Fibroblast of gingiva (primary cell): ENCODE measurements at places on chromosomes 12 and 14.

- peak; percentile 92 for DNase-seq
Measured at GRCh38 chr14:94598816-94599655, 13.2 kb upstream of the SERPINA3 start.

DNA sequence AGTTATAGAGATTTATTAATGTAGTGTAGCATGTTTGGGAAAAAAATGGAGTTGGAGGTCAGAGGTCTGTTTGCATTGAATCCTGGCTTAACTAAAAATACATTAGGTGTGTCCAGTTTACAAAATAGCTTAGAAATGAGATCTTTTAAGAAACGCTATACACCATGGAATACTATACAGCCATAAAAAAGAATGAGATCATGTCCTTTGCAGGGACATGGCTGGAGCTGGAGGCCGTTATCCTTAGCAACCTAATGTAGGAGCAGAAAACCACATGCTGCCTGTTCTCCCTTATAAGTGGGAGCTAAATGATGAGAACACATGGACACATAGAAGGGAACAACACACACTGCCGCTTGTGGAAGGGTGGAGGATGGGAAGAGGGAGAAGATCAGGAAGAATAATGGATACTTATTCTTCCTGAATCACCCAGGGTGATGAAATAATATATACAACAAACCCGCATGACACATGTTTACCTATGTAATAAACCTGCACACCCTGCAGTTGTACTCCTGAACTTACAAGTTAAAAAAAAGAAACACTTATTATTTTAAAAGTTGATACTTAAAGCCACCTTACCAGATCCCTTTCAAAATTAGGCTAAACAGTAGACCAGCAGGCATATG lies 14.0 kb upstream of the MYRFL start:
- no peak for DNase-seq

- no peak for DNase-seq
Measured at GRCh38 chr12:92175961-92176360, 30.3 kb upstream of the BTG1 start.

DNA sequence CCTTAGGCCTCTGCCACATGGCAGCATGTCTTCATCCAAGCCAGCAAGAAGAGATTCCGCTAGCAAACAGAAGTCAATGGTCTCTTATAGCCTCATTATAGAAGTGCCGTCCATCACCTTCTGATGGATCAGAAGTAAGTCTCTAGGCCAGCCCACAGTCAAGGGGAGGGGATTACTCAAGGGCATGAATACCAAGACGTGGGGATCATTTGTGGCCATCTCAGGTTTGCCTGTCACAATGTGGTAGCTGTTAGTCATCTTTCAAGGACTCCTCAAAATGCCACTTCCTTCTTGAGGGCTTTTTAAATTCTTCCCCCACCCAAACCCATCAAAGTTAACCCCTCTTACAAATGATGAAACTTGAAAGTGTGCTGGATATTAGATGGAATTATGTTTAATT lies 8.1 kb upstream of the ADCY6 start:
- DNase-seq, result no peak

- DNase-seq, result no peak
Measured at GRCh38 chr12:76432733-76433132, 84.5 kb upstream of the BBS10 start.

DNA sequence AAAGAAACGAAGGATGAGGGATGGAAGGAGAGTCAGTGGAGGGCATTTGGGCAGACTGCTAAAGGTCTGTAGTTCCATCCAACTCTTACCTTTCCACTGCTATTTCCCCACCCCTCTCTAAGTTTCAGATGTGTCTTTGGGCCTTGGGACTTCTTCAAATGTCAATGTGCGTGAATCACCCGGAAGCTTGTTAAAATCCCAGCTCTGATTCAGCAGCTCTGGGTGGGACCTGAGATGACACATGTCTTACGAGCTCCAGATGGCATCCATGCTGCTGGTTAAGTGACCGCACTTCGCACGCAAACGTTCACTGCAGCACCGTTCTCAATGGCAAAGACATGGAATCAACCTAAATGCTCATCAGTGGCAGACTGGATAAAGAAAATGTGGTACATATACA lies 309.9 kb downstream of the VRK1 start:
- DNase-seq, result no peak

DNA sequence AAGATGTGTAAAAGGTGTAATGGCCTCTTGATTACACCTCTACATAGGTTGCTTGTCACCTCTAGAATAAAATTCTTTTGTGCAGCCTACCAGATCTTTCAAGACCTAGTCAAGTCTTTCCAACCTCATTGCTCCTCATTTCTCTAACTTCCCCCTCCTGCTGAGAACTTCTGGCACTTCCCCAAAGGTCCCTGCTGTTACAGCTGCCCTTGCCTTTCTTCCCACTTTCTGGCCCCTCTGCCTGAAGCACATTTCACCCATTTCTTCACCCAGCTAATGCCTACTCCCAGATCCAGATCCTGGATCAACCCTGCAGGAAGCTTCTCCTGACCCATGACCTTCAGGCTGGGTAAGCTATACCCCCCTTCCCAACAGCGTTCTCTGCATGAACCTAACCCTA lies 1.5 kb downstream of the TSHR start:
- DNase-seq, result no peak

DNA sequence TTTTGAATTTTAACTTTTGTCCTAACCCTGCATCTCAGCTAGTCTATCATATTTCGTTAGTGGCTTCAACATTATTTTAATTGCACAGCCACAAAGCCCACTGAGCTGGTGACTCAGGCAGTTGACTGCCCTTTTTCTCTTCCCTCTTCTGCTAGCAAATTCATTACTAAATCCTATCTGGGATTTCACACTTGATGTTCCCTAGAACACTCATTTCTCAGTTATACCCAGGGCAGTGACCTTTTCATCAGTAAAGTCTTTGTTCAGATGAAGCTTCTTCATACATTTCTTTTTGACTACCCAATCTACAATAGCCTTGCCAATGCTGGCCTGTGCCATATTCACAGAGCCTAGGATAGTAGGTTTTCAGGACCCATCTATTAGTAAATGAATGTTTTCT lies 107.0 kb downstream of the ATXN7L3B start:
- no peak for DNase-seq

- no peak for DNase-seq
Measured at GRCh38 chr12:94714378-94715114, 64.2 kb upstream of the TMCC3 start.

DNA sequence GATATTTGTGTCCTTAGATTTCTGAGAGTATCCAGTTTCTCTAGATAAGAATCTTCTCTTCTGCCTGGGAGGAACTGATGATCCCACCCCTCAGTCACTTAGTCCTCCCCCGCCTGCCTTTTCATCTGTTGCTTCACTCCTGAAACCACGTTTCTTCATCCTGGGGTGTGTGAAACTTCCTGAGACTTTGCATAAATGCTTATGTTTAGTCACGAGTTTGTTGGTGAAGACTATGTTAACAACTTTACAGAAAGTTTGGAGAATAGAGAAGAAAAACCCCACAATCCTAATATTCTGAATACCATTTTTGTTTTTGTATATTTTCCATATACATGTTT lies 33.2 kb downstream of the MARK3 start:
- peak; percentile 62 for DNase-seq

DNA sequence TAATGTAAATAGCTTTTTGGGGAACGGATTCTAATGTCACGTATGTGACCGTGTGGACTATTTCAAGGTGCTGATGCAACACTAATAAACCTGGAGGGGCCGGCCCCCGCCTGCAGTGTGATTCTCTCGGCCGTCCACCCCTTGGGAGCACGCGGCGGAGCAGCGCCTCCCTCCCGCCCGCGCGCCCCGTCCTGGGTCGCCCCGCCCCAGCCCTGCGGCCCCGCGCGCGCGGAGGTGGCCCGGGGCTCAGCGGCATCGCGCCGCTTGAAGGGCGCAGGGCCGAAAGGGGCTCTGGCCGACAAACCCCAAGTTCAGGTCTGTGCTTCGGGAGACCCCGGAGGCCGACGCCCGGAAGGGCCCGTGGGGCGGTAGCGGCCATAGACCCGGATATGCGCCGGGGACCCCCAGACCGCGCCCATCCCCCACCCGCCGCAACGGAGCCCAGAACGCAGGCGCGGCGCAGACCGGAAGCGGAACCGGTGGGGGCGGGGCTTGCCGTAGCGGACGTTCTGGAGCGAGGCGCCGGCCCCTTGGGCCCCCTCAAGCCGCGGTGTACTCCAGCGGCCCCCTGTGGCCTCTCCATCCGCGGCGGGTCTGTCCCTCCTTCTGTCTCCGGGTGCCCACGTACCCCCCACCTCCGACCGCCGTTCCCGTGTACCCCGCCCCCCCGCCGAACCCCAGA lies at the start of gene TEX22:
TEX22 (plus strand) TSS at position 495 of the 682 bp plus-strand sequence. CDS start 803 bp downstream, outside the sequence.
- DNase-seq, result peak; percentile 71

- DNase-seq, result no peak
Measured at GRCh38 chr14:96105089-96105925, 66.1 kb downstream of the C14orf132 start.

DNA sequence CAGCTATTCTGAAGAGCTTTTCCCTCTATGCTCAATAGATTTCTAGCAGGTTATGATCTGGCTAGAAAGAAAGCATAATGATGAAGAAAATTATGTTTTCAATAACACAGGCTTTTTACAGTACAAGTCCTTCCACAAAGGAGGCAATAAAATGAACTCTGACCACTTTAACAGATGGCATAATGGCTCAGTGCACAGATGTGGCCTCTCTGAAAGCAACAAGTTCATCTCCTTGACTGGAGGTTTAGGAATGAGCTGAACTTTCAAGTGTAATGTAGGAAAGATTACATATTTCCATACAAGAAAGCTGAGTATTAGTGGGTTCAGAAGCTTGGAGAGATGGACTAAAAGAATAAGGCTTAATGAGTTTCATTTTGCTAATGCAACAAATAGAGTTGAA lies 147.4 kb downstream of the EFCAB11 start:
- no peak for DNase-seq

DNA sequence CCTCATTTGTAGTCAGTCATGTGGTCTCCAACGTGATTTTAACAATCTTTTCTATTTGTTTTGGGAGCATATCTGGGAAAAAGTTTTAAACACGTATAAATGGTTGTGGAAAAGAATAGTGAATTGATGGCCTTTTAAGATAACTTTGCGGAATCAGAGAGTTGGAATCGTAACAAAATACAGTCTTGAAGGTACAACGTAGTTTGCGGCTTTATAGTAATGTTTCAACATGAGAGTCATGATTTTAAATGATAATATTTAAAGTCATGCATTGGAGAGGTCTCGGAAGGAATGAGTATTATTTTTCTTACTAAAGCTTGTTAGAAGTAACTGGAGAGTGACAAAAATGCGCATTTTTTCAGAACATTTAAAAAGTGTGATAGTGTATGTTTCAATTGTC lies 1.6 kb downstream of the AEBP2 start:
- no peak for DNase-seq

DNA sequence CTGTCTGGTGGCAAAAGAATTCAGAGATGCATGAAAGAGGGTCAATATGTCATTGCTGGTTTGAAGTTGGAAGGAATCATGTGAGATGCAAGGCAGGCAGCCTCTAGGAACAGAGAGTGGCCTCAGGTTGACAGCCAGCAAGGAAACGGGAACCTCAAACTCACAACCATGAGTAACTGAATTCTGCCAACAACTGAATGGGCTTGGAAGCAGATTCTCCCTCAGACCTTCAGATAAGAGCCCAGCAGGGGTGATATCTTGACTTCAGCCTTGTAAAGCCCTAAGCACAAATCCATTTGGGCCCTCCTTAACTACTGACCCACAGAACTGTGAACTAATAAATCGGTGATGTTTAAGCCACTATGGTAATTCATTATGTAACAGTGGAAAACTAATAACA lies 35.8 kb downstream of the USP15 start:
- no peak for DNase-seq

- DNase-seq, result peak; percentile 90
Measured at GRCh38 chr12:68451261-68452077, 119.3 kb upstream of the MDM1 start.

DNA sequence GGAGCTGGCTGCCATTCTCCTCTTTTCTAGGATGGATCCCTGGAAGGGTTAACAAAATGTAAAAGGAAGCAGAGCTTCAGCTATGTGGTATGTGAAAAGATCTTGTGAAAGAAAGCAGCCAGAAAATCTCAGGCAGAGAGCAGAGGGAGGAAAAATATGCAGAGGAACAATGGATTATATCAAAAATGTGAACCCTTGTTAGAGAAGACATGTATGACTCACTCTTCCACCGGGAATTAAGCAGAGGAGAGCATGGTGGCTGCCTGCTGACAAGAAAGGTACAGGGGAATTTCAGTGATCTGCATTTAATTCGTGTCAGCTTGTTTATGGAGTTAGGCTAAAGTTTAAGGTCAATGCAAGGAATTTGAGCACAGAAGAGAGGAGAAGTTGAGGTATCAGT lies 46.3 kb downstream of the KCNA1 start:
- DNase-seq, result no peak

DNA sequence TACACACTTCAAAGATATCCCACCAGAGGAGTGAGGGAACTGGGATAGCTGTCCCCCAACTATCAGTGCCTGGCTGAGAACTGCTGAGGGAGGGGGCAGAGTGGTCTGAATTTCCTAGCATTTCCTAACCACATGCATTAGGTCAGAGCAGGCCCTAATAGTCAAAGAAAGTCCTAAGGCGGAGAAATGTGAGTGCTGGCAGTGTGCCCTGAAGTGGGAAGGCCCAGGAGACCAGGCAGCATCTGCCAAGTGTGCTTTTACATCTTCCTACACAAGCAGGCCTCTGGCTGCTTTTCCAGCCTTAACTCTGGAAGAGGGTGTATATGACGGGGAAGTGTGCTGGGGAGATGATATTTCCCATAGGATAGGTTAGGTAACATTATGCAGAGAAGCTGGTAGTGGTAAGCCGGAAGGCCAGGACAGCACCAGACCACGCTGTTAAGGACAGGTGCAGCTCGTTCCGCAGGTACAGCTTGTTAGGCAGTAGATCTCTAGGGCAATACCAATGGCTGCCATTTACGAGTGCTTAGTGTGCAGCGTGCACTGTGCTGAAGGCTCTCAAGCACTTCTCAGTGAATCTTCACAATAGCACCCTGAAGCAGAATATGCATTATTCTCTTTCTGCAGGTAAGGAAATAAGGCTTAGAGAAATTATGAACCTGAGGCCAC lies 9.1 kb upstream of the CCDC198 start:
- DNase-seq, result no peak

DNA sequence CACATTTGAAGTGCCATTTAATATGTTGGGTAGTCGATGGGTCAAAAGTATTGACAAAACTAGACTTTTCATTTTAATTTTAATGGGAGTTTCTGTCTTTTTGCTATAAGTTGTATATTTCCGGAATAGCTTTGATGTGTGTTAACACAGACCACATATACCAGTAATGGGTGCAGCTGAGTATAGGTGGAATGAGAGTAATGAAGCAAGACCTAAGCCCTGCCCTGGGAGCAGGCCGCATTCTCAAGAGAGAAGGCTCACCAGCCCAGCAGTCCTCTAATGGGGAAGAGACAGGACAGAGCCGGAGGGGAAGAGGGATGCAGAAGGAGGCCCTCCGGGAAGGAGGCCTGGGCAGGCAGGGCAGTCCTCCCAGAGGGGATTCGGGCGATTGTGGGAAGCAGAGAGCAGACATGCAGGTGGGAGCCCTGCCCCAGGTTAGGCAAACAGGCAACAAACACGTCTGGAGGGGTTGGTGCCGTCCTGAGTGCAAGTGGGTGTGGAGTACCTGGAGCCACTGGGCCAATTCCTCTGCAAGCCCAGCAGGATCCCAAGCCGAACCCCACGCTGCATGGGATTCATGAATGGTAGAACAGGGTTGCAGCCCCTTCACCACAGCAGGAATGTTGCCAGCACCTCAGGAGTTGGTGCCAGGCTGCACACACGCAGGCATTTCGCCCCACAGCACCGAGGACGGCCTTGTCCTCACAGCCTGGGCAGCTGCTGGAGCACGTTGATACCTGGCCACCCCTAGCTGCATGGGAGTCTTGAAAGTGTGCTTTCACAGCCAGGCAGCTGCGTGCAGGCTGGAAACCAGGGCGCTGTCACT lies 7.8 kb downstream of the CKB start:
- no peak for DNase-seq
